Natural killer cell (primary cell): ENCODE measurements at places on chromosomes 4 and X. TPM values are rescaled to one million over a fixed set of nuclear protein-coding genes. Genes with fewer than 3 reads are reported as not detected.

The LAMTOR3 gene
- 18.1 TPM for total RNA-seq

The AFM gene
- total RNA-seq: not detected

The TRIM2 gene
- 0.11 TPM for total RNA-seq

The PTPN13 gene
- 2.4 TPM for total RNA-seq

The MAGEC2 gene
- total RNA-seq: not detected

The CNGA1 gene
- not detected for total RNA-seq

The DACH2 gene
- total RNA-seq: not detected

The SLC6A14 gene
- total RNA-seq: not detected

The DKK2 gene
- 0.85 TPM for total RNA-seq

The PNCK gene
- 0.66 TPM for total RNA-seq
